ENCODE measurements at places on chromosomes 11 and 22.
A peak's percentile ranks its signal among the peaks of the same experiment; 100 is the strongest.

DNA sequence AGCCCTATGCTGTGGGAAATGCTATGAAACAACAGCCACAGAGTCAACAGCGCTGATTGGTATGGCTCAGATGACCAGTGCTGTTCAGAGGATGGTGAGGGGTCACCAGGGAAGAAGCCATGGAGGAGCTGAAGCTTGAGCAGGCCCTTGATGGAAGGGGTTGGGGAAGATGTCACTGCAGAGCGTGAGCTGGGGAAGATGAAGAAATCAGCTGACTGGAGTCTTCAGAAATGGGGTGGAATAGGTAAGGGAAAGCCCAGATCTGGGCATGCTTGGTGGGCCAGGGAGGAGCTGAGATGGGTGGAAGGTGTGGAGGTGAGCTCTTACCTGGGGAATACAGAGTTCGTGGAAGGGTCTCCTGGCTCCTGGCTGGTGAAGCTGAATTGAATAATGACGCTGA, 105.4 kb upstream of the PLET1 start:
- DNase-seq: no peak

- DNase-seq: no peak
Measured at GRCh38 chr11:62559204-62559603, 12.6 kb upstream of the AHNAK start.

- DNase-seq: no peak
Measured at GRCh38 chr11:34308049-34308912, 49.5 kb downstream of the ABTB2 start.

DNA sequence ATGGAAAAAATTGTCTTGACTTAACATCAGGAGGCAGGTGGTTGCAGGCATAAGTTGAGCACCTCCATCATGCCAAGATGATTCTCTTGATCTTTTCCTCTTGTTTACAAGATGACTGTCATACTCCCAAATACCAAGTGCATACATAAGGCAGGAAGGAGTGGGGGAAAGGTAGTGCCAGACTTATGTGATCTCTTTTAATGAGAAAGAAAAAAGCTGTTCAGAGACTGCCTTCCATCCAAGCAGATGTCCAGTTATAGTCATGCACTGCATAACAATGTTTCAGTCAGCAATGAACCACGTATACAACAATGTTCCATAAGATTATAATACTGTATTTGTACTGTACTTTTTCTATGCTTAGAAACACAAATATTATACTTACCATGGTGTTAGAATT, 135.7 kb downstream of the EHF start:
- no peak for DNase-seq

DNA sequence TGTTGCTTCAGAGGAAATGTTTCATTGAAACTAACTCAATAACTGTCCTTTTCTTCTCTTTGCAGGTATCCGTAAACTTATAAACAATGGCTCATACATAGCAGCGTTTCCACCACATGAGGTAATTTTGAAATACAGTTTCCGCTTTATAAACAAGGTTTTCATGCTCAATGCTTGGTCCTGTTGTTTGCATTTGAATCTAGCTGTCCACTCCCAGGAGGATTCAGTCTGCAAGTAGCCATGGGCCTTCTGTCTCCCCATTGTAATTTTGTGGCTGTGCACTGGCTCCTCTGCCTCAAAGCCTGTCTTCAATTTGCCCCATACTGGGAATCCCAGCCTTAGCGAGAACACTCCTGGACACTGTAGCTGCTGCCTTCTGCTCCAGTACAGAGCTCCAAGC, 34.7 kb downstream of the MUC15 start:
- DNase-seq: no peak

GRCh38 chr11:41437006-41437490, 22.4 kb downstream of the LRRC4C start:
- DNase-seq: no peak

GRCh38 chr11:12237381-12237784, 127.0 kb downstream of the MICAL2 start:
- DNase-seq: no peak

DNA sequence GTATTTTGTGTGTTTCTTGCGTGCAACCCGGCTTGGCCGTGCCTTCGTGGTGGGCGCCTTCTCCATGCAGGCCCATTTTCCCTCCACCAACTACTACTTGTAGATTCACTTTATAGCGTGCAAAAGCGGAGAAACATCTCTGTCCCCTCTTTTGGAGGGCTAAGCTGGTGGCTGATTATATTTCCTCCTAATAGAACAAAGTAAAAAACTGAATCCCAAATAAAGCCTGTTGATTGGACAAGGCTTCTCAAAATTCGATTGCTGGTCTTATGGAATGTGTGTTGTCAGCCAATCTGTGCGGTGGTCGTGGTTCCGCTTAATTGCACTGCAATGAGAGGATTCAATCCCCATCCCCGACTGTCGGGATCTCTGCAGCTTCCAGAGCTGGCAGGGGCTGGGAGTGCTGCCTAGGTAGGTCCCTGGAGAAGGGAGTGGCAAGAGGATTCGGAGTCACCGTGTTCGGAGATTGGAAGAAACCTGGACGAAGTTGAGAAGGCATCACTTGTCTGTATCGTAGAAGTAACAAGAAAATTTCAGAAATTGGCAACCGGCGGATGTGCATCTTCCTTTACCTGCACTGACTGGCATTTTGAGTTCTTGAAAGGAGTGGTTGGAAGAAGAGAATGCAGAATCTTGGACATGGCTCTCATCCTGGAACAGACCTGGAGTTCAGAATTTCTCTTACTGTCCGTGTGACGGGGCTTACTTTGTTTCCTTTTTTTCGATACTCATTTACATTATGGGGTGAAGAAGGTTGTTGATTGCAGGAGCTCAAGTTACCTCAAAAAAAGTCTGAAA, 1.1 kb downstream of the HMGXB4 start:
- DNase-seq: no peak

DNA sequence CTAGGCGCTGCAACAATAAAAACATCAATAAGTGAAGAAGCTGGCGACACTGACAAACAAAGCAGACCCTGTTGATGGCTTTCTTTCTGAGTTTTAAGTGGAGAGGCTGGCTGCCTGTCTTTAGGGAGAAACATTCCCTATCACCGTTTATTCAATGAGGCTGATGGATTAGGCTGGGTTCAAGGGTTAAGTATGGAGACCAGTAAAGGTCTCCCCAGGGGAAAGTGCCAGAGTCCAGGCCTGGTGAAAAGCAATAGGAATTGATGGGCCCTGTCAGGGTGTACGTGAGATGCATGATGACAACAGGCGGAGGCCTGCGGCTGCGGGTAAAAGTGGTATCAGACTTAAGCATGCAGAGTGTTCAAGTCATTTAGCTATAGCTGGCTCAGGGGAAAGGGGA, 102.6 kb downstream of the ALX4 start:
- no peak for DNase-seq

DNA sequence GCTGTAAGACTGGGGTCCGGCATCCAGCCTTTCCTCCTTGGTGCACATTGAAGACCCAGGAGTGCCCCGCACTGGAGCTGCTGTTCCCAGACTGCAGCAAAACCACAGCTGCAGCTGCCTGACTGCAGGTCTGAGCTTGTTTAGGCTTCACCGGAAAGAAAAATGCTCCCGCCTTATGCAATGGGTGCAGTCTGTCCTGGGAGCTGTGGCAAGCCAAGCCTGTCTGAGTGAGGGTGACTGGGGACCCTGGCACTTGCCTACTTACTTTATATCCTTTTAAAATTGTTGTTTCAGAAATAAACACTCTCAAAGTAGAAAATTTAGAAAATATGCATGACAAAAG, 23.3 kb upstream of the CD44 start:
- DNase-seq: no peak

DNA sequence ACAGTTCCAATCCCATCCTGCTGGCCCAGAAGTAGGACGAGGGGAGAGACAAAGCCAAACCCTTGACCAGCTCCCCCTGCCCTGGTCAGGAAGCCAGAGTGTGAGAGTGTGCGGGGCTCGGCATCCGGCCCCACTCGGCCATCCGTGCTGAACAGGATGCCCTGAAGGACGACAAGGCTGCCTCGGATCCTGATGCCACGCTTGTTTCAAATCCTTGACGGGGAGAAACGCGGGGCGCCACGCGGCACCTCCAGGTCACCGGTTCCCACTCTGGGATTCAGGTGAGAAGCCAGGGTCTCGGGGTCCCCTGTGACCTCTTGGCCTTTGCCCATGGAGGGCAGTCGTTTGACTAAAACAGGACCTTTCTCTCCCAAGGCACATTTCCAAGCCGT, 167.8 kb downstream of the BRD1 start:
- DNase-seq: no peak

DNA sequence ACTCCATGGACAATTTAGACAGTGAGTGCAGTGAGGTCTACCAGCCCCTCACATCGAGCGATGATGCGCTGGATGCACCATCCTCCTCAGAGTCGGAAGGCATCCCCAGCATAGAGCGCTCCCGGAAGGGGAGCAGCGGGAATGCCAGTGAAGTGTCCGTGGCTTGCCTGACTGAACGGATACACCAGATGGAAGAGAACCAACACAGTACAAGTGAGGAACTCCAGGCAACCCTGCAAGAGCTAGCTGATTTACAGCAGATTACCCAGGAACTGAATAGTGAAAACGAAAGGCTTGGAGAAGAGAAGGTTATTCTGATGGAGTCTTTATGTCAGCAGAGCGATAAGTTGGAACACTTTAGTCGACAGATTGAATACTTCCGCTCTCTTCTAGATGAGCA, 51.4 kb downstream of the SPECC1L start:
- DNase-seq: no peak

DNA sequence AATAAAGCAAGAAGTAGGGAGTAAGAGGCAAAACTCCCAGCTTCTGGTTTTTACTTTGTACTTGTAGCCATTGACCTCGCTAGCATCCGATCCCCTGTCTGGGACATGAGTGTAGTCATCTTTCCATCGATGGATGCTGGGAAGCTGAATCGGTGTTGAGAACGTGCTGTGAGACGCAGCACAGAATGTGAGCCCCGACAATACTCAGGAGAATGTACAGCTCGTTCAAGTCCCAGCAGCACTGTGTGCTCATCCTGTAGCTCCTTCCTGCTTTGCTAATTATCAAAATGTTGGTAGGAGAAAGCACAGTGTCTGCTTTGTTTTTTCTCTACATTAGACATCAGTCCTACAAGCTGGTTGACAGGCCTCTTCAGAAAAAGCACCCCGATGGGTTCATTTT, 56.6 kb downstream of the JAM3 start:
- no peak for DNase-seq

GRCh38 chr11:58787903-58788302, 56.2 kb upstream of the GLYAT start:
- DNase-seq: no peak

GRCh38 chr22:19886605-19887255, 32.1 kb upstream of the GNB1L start:
- no peak for DNase-seq

DNA sequence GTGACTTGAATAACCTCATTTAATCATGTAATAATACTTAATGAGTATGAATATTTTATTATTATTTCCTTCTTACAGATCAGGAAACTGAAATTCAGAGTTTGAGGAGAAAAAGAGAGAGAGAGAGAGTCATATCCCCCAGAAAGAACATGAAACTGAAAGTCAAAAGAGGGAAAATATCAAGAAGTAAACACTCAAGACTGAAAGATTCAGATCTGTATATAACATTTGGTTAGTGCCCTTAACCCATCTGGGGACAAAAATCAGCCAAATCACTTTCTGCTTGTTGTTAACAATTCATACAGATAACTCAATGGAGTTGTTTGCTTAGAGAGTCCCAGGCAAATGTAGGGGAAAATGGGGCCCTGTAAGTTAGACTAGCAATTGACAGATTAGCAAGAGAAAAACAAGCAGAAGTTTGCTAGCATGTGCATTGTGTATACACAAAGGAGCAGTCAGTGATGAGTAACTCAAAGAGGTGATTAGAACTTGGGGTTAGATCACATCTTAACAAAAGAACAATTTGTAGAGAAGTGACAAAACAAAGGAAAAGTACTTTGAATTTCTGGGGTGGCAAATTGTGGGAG, 25.9 kb upstream of the MMP13 start:
- no peak for DNase-seq

GRCh38 chr11:76782531-76783293, 444 bp upstream of the TSKU start:
- DNase-seq: peak; percentile 83

DNA sequence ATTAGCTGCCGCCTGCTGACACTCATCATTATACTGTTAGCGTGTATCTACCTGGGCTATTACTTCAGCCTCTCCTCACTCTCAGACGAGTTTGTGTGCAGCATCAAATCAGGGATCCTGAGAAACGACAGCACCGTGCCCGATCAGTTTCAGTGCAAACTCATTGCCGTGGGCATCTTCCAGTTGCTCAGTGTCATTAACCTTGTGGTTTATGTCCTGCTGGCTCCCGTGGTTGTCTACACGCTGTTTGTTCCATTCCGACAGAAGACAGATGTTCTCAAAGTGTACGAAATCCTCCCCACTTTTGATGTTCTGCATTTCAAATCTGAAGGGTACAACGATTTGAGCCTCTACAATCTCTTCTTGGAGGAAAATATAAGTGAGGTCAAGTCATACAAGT, 51.1 kb downstream of the PANX1 start:
- DNase-seq: no peak

GRCh38 chr11:10460611-10461275, 5.7 kb downstream of the AMPD3 start:
- DNase-seq: no peak

DNA sequence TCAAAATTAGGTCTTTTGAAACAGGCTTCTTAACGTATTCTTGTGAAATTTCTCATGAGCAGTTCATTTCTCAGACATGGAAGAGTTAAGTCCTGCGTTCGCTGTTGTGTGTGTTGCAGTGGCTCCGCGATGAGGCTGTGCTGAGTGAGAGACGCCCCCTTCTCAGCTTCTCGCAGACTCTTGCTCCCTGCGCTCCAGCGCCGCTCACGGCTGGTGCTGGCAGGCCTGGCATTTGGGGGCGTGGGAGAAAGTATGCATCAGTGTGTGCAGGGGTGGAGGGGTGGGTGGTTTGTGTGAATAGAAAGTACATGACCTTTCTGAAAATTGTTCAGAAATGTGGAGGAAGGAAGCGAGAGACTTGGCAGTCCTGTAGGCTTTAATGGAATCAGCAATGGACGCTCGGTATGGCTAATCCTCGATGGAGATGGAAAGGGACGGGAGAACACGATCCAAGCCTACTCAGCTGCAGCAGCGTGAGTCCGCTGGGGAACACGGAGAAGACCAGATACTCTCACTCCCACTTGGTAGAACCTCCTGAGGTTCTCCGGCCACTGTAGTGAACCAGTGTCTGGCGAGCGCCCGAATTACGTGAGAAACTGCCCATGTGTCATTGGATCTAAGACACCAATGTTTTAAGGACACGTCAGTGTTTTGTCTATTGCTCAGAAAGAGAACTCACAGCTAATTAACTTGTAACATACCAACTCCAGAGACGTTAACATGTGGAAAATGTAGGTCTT, 5.9 kb downstream of the TAB1 start:
- DNase-seq: no peak

GRCh38 chr11:64591257-64592233, 525 bp downstream of the SLC22A12 start:
- no peak for DNase-seq

GRCh38 chr11:1864831-1865665, 12.2 kb downstream of the LSP1 start:
- DNase-seq: peak; percentile 23
